ENCODE measurements at places on chromosomes 3 and 15.

GRCh38 chr15:77121599-77121998, 50.7 kb upstream of the TSPAN3 start:
- DNase-seq = no peak

GRCh38 chr3:115160295-115160694, 13.2 kb upstream of the ZBTB20 start:
- no peak for DNase-seq

- DNase-seq = no peak
These were observed 10.3 kb upstream of the IL12A start for GRCh38 chr3:159978353-159978752.

- DNase-seq = no peak
These were observed 16.5 kb upstream of the REC114 start for GRCh38 chr15:73426323-73426994.

GRCh38 chr15:67148196-67148701, 82.8 kb downstream of the SMAD3 start:
- no peak for DNase-seq

DNA sequence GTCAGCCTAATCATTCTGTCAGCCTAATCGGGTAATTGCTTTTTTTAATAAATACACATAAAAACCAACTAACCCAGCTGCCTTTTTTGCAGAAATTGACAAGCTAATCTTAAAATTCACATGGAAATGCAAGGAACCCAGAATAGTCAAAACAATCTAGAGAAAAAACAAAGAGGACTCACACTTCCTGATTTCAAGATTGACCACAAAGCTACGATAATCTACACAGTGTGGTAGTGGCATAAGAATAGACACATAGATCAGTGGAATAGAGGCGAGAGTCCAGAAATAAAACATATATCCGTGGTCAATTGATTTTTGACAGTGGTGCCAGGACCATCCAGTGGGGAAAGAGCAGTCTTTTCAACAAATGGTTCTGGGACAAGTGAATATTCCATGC, 2.4 kb upstream of the C3orf20 start:
- no peak for DNase-seq

DNA sequence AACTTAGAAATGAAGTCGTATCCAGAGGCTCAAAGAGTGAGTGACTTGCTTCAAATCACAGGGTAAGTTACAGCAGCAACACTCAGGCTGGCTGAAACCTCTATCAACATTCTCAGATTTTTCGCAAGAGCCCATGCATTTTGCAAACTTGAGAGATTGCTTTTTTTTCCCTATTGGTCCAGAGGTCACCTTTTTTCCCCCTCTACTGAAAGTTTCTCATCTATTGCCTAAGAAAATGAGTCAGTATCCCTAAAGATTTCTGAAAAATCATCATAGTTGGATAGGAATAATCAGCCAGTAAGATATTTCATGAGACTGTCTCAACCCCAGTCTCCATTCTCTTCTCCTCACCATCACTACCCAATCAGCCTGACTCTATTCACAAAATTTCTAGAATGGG, 410.6 kb downstream of the FOXP1 start:
- DNase-seq = no peak

DNA sequence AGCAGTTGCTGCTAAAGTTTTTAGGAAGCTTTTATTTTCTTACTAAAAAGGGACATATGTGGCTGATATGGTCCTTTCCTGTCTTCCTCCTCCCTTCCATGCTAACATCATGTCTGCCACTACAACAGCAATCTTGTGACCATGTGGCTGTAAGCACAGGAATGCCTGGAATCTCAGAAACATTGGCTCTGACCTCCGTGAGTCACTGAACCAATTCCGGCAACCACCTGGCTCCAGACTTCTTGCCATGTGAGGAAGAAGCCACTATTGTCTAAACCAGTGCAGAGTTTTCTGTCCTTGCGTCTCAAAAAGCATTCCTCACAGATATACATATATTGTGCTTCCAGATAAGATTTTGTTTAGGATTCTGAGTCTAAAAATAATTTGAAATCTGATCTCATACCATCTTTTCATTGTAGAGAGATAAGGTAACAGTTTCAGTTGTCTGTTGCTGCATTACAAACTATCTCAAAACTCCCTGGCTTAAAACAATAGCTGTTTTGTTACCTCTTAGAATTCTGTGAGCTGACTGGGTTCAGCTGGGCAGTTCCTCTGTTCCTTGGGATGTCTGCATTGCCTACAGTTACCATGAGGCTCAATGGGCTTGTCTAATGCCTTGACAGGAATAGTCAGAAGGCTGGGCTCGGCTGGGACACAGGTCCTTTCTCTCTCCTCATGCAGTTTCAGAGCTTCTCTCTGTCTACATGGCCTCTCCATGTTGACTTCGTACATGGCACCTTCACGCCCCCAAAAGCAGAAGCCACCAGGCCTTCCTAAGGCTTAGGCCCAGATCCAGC, 77.3 kb upstream of the MAGI1 start:
- no peak for DNase-seq

- no peak for DNase-seq
These were observed 161.7 kb downstream of the ARPP21 start for GRCh38 chr3:35800960-35801459.

- DNase-seq = no peak
These were observed 6.7 kb downstream of the ANO10 start for GRCh38 chr3:43615133-43615532.

- no peak for DNase-seq
These were observed 26.2 kb downstream of the KIF7 start for GRCh38 chr15:89628806-89629715.

GRCh38 chr3:140167600-140168281, 232.8 kb downstream of the CLSTN2 start:
- no peak for DNase-seq

GRCh38 chr15:95394186-95395067, 936.1 kb upstream of the NR2F2 start:
- DNase-seq = no peak

DNA sequence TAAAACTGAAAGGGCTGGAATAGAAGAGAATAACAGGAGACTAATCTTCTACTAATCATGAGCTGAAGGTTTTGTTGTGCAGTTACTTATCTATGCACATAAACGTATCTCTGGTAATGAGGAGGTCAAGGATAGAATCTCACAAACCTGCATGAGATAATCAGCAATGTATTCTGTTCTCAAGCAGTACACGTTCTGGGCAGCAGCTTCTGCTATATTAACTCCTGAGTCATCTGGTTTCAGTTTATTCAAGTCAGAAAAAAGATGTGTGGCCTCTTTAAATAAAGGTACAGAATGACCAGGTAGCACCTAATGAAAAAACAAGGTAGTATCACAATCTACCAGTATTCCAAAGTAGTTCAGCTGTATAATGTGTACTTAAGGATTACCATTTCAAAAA, 34.9 kb downstream of the CDV3 start:
- DNase-seq = no peak

GRCh38 chr3:37779289-37780152, 82.2 kb upstream of the CTDSPL start:
- DNase-seq = peak; percentile 47

- DNase-seq = no peak
These were observed 123.7 kb upstream of the ATP2B2 start for GRCh38 chr3:10628891-10629670.
